Natural killer cell (primary cell): ENCODE measurements at places on chromosomes 1 and 21. TPM values are rescaled to one million over a fixed set of nuclear protein-coding genes. Genes with fewer than 3 reads are reported as not detected.
A peak's percentile ranks its signal among the peaks of the same experiment; 100 is the strongest.

- DNase-seq = peak; percentile 88
Measured at GRCh38 chr1:32753532-32754316, 51.2 kb upstream of the SYNC start.

- no peak for DNase-seq
Measured at GRCh38 chr1:68301471-68302001, 69.2 kb upstream of the WLS start.

DNA sequence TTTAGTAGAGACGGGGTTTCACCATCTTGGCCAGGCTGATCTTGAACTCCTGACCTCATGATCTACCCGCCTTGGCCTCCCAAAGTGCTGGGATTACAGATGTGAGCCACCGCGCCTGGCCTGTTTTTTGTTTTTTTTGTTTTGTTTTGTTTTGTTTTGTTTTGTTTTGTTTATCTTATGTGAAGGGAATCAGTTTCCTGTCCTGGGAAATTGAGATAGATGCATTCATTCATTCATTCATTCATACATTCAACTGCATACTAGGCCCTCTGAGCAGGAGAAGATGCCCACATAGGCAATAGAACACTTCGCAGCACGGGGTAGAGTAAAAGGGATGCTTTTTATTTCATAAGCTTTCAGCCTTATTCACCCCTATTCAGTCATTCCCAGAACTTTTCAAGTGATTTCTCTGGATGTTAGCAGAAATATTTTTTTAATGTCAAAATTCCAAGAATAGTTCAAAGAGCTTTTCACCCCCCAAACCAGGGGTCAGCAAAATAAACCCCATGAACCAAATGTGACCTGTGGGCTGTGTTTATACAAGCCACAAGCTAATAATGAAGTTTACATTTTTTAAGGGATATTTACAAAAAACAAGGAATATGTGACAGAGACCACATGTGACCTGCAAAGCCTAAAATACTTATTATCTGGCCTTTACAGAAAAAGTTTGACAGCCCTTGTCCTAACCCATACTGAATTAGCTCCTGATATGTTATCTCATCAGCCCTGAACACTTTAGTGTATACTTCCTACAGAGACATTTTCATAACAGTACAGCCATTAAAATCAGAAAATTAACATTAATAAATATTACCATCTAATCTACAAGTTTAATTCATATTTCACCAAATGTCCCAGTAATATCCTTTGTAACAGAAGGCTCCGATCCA is 127.1 kb downstream of the MAST2 start:
- DNase-seq = no peak

GRCh38 chr1:15803380-15803779 is 4.1 kb downstream of the UQCRHL start:
- DNase-seq = no peak

DNA sequence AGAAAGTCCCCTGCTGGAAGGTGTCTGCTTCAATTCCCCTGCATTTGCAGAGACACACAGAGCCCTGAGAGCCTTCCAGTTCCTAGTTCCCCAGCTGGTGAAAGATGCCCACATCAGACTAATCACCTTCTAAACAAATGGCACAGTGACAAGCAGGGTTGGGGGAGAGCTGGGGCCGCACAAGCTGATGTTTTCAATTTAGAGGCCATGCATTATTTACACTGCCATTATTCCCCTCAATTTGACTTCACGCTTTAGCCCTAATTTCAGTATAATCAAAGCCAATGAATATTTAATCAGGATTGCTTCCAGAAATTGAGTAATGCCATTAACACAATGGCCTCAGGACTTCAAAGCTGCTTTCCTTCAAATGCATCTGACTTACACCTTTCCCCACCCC is 81.5 kb downstream of the BEND5 start:
- no peak for DNase-seq

DNA sequence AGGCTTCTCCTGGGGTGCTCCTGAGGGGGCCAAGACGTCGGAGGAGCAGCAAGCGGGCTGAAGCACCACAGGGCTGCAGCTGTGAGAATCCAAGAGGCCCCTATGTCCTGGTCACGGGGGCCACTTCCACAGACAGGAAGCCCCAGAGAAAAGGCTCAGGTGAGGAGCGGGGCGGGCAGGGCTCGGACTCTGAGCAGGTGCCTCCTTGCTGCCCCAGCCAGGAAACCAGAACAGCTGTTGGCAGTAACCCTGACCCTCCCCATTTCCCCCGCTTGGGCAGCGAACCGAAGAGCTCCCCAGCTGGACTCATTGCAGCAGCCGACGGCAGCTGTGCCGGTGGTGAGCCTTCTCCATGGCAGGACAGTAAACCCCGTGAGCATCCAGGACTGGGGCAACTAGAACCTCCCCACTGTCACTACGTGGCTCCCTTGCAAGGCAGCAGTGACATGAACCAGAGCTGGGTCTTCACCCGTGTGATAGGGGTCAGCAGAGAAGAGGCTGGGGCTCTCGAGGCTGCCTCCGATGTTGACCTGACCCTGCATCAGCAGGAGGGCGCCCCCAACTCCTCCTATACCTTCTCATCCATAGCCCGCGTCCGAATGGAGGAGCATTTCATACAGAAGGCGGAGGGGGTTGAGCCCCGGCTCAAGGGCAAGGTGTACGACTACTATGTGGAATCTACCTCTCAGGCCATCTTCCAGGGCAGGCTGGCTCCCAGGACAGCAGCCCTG is 625 bp downstream of the KLHDC7A start:
- no peak for DNase-seq

DNA sequence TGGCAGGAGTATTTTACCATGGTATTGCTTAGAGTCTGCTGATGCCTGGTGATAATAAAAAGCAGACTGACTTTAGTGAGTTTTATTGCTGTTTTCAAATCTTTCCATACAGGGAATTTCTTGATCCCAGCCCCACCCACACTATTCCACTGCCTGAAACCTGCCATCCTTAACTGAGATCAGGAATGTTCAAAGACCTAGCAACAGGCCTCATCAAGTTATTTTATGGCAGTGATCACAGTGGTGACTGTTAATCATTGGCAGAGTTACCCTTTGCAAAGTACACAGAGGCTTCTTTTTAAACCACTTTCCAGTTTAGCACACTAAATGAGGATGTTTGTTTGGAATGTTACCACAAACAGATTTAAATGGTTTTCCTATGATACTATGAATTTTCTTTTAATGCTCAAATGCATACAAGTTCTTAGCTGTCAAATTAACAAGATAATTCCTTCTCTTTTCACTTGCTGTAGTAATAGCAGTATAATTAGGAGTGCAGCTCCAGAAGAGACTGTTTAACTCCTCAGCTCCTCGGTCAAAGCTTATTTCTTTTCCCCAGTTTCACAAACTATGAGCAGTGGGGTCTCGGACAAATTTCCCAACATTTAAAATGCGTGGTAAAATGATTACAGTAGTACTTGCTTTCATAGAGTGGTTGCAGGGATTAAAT is 69.9 kb upstream of the USP25 start:
- no peak for DNase-seq

Gene CLIC6
- not detected for total RNA-seq

DNA sequence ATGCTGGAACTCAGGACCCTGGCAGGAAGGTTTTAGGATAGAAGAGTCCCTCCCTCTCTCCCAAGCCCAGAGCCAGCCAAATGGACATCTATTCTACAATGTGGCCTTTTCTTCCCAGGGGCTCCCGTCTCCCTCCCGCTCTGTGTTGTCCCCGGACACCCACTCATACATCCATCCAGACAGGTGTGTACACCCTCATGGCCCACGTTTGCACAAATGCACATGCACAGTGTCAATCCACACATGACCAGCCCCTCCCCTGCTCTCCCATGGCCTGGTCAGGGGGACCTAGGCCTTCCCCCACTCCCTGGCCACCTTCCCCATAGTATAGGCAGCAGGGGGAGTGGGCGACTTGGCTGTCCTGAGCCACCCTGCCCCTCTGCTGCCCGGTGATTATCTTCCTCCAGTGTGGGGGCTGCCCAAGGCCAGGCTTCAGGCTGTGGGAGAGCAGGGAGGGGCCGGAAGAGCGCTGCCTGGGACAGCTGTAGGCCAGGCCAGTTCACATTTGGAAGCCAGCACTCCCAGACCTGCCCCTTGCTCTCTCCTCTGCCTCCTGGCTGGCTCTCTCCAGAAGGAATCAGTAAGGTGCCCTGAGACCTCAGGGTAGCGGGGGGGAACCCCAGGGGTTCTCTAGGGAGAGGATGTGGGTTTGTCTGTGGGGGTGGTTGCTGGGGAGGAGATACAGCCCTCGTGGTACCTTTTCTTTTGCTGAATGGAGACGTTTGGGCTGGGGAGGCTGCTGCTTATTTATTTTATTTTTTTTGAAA is 4.1 kb upstream of the PTPN7 start:
- DNase-seq = peak; percentile 59

DNA sequence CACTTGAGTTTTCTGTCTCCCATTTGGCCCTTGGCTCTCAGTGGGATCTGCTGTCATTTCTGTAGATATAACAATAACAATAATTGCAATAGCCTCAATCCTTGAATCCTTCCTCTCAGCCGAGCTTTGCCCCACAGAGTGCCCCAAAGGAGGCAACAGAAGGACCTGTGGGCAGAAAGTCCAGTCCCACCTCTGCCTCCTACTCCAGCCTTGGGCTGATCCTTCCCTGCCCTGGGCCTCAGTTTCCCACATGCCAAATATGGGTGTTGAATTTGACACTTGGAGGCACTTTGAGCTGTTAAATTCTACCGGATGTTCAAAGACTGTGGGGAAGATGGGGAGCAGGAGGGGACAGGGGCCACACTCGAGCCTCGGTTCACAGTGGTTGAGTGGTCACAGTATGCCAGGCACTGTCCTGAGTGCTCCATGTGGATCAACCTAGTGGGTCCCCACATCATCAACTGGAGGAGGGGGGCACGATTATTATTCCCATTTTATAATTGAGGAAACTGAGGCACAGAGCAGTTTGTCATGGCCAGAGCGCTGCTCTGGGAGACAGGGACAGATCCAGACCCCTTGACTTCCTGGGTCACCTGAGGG is 307.1 kb downstream of the MATN1 start:
- DNase-seq = no peak

- DNase-seq = peak; percentile 27
Measured at GRCh38 chr1:246971090-246971721, 36.7 kb downstream of the ZNF695 start.

DNA sequence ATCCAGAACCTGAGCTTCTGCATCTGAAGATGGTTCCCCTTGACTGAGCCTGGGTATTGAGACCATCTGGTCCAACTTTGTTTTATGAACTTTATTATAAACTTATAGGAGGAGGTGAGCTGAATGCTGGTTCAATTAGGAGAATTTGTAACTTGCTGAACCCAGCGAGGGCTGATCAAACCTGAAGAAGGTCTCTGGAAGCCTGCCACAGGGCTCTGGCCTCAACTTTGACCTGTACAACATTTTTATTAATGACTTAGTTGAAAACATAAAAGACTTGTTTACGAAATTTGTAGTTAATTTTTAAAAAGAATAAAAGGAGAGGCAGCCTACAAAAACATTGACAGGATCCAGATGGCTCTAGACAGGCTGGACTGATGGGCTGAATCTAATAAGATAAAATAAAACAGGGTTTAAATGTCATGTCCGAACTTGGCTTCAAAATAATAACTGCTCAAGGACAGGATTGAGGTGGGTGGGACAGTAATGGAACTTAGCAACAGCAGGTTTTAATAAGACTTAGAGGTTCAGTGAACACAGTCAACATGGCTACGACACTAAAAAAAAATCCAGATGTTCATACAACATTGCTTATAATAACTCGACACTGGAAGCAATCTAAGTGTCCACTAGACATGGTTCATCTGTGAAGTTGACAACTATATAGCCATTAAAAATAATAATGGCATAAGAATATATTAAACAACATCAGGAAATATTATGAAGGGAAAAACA is 53.4 kb upstream of the GJB5 start:
- no peak for DNase-seq

Gene FCN3
- total RNA-seq = not detected

DNA sequence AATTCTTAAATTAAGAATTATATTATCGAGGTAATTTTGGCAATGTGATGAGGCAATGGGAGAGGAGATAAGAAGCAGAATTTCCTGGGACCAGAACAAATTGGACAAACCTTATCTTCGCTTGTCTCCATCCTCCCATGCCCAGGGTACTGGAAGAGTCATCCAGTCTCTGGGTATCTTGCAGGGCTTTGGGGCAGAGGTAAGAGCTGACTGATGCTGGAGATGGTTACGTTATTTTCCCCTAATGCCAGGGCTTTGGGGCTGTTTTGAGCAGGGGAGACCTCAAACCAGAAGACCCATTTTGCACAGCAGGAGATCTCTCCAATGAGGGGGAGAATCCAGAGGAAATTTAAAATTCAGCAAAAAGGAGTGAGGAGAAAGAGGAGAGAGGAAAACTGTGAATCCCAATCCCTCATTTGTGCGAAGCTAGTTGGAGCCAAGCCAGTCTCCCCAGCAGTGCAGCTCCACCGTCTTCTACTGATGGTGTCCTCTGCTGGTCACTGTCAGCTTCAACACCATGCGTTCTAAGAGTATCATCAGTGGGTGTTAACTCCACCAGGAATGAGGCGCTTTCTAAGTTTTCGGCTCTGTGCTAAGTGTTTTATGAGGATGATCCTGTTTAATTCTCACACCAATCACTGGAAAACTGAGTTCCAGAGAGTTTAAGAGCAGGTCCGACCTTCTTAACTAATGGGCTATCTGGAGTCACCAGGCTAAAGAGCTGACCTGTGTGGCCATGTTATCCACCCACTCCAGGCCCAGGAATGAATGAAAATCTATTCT is 86.8 kb upstream of the CD34 start:
- peak; percentile 71 for DNase-seq

- no peak for DNase-seq
Measured at GRCh38 chr21:42591170-42591869, 62.1 kb upstream of the PDE9A start.

DNA sequence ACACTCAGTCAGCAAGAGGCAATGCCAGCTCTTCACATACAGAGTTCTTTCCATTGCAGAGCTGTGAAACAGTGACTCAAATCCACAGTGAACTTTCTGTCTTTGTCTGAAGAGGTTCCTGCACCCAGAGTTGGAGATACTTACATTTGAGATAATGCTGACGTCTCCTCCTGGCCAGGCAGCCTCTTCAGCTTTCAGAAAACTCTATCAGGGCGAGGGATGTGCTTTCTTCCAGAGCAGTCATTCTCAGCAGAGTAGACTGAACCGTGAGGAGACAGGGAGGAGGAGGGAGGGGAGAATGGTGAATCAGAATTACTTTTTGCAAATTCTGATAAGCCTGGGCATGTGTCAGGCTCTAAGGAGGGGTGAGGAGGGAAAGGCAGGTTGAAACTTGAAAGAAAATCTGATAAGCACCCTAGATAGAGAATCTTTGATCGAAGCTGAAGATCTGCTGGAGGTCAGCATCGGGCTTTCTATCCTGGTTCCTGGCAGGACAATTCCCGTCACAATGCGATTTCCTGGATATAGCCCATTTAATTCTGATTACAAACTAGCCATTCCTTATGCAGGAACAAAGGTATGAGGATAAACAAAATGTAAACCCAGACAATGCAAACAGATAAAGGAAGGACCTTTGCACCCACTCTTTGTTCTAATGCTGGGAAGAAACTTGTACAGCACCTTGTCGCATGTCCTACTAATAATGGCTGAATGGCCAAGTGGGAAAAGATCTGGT is 18.9 kb upstream of the NID1 start:
- no peak for DNase-seq

GRCh38 chr1:4931486-4931885 is 277.1 kb downstream of the AJAP1 start:
- DNase-seq = no peak
